ENCODE measurements at places on chromosomes 1 and 21. TPM values are rescaled to one million over a fixed set of nuclear protein-coding genes. Genes with fewer than 3 reads are reported as not detected.

DNA sequence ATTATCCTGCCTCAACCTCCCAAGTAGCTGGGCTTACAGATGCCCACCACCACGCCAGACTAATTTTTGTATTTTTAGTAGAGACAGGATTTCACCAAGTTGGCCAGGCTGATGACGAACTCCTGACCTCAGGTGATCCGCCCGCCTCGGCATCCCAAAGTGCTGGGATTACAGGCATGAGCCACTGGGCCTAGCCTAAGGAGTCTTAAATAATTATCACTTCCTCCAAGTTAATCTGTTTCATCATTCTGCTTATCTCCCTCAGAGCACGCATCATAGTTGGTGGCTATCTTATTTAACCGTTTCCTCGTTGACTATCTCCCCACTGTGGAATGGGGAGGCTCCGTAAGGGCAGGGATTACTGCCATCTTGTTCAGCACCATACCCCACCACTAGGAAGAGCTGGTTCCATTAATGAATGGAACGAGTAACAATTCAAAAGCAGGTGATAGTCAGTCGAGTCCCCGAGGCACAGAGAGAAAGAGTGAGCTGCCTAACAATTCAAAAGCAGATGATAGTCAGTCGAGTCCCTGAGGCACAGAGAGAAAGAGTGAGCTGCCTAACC is 52.7 kb downstream of the GLUL start:
- no peak for DNase-seq

- DNase-seq: no peak
Measured at GRCh38 chr1:7063981-7064380, 278.7 kb downstream of the CAMTA1 start.

DNA sequence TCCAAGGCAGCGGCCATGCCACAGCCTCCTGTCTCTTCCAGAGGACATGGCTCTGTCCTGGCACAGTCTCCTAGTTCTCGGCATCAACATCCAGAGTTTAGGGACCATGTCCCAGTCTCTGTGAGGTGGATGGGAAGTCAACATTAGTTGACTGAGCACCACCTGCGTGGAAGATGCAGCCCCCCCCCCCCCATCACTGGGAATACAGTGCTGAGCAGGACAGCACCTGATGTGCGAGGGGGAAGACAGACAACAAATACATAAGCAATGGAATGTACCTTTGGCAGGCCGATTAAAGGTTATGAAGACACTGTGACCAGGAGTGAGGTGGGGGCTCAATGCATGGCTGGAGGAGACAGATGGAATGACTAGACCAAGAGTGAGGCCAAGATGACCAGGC is 26.6 kb downstream of the KNCN start:
- DNase-seq: no peak

The GJA8 gene
- not detected for total RNA-seq

GRCh38 chr1:97094247-97094972 is 372.8 kb downstream of the PTBP2 start:
- DNase-seq: no peak

DNA sequence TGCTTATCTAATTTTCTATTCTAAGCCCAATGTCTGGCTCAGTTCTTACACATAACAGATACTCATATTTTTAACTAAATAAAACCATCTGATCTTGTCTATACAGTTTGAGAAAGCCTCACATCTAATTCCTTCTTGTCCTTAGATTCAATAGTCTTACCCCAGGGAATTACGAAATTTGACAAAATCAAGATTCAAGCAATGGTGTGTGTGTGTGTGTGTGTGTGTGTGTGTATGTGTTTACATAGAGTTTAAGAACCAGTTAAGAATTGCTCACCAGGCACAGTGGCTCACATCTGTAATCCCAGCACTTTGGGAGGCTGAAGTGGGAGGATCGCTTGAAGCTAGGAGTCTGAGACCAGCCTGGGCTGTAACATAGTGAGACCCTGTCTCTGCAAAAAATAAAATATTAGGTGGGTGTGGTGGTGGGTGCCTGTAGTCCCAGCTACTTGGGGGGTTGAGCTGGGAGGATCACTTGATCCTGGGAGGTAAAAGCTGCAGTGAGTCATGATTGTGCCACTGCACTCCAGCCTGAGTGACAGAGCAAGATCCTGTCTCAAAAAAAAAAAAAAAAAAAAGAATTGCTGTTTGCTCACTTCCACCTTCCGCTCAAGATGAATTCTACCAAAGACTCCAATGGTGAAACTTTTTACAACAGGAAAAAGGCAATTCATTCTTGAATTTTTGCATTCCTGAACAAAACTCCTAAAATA is 6.2 kb downstream of the WDR64 start:
- no peak for DNase-seq

The ALG6 gene
- total RNA-seq: 10.6 TPM

DNA sequence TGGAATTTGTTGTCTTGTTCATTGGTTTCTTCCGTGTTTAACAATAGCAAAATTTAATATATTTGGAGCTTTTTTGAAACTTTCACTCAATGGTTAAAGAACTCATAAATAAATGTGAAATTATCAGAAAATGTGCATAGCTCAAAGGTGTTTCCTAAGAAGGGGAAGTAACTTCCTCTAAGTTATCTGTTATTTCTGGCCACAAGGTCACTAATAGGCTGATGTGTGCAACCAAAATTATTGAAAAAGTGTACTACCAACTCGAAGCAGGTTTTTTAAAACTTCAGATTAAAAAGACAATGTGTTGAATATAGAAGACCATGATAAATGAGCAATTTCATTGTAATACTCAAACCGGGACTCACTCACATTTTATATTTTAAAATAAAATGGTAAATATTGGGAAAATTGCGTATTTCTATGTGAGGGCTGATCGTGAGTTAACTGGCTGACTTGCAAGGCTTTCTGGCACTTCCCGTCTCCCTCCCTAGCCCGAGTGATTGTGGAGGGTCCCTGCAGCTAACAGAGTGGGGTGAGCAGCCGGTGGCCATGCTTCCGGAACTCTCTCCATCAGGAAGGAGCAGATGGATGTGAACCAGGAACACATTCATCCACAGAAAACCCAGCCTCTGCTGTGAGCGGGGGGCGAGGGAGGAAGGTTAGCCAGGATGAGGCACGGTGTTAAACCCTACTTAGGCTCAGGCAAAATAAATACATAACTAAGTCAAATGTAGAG is 96.9 kb downstream of the ERG start:
- DNase-seq: no peak

The RGS1 gene
- total RNA-seq: 428 TPM

The CBS gene
- total RNA-seq: 0.19 TPM

- no peak for DNase-seq
Measured at GRCh38 chr1:245516284-245516759, 361.5 kb downstream of the KIF26B start.

DNA sequence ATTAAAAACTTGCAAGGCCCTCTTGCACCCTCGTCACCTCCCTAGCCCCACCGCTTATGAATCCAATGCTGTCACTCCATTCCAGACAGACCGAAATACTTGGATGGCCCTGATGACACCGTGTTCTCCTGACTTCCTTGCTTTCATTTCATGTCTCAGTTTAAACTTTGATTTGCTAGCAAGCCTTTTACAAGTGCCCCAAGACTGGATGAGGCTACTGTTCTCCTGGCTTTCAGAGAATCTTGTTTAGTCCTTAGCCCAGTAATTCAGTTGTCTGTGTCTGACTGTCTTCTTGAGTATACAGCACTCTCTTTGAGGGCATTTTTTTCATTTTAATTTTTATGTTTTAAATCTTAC is 824 bp upstream of the IFI44L start:
- no peak for DNase-seq

DNA sequence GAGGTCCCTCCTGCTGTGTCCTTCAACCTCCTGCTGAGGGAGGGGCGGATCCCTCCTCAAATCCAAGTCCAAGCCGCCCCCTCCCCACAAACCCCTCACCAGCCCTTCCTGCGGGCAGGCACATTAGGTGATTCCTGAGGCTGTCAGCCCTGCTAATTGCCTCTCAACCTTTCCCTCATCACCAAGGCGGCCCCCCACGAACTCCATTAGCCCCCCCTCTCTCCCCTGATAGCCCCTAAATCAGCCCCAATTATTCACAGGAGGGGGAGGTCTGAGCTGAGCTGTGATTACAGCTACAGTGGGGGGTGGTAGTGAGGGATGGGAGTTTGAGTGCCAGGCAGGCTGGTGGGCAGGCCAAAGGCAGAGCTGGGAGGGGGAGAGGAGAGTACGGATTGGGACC is 5.8 kb upstream of the PEAR1 start:
- no peak for DNase-seq

The POLR3GL gene
- 17.2 TPM for total RNA-seq

DNA sequence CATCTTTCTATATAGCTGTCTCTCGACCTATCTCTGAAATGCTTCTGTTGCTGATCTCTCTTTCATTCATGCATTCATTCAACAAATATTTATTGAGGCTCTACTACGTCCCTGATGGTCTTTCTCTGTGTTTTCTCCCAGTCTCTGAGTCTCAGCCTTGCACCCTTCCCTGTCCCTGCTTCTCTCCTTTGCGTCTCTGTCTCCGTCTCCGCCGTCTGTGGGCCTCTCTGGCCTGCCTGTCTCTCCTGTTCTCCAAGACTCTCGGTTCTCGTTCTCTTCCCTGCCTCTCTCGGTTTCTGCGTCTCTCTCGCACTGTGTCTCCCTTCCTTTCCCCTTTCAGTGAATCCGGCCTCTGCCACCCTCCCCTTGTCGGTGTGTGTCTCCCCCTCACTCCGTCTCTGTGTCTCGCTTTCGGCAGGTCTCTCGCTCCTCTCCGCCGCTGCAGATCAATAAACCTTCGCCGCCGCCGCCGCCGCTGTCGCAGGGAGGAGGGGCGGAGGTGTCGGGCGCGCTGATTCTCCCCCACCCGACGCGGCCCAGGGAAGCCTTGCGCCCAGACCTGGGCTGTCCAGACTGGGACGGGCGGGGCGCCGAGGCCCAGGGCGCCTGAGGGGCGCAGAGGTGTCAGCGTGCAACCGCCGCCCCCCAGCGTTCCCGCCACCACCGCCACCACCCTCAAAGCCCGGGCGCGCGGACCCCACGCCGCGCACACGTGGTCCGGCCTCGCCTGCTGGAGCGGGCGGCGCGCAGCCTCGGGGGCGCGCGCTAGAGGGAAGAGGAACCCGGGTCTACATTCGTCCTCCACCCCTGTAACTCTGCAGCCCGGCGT is 3.0 kb downstream of the EFNA3 start:
- no peak for DNase-seq

DNA sequence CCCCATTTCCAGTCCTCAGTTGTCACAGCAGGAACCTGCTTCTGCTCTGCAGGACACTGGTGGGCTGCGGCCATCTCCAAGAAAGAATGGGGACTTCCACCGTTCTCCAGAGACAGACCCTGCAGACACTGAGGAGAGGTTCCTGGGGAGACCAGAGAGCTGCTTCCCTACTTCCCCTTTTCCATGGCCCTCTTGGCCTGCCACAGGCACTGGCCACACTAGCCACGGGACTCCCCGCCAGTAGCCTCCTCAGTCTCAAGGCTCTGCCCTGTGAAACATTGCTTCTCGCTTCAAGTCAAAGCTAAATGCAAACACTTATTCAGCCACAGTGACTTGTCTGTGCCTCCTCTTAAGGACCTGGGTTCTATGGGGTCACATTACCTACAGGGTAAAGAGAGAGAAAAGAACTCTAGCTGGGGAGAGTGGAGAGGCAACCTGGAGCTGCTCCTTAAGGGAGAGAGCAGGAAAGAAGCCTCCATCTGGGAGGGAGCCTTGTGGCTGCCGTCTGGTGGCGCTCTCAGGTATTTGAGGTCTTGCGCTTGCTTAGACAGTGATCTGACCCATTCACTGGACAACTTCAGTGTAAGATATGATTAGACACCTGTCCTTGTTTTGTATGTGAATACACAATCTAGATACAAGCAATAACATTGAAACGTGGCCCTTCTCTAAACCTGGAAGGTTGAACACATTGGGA is 5.4 kb upstream of the SLAMF8 start:
- DNase-seq: no peak

The PGLYRP4 gene
- total RNA-seq: not detected

GRCh38 chr1:18109756-18110597 is 2.4 kb downstream of the IGSF21 start:
- DNase-seq: no peak

The PBX1 gene
- 0.64 TPM for total RNA-seq

DNA sequence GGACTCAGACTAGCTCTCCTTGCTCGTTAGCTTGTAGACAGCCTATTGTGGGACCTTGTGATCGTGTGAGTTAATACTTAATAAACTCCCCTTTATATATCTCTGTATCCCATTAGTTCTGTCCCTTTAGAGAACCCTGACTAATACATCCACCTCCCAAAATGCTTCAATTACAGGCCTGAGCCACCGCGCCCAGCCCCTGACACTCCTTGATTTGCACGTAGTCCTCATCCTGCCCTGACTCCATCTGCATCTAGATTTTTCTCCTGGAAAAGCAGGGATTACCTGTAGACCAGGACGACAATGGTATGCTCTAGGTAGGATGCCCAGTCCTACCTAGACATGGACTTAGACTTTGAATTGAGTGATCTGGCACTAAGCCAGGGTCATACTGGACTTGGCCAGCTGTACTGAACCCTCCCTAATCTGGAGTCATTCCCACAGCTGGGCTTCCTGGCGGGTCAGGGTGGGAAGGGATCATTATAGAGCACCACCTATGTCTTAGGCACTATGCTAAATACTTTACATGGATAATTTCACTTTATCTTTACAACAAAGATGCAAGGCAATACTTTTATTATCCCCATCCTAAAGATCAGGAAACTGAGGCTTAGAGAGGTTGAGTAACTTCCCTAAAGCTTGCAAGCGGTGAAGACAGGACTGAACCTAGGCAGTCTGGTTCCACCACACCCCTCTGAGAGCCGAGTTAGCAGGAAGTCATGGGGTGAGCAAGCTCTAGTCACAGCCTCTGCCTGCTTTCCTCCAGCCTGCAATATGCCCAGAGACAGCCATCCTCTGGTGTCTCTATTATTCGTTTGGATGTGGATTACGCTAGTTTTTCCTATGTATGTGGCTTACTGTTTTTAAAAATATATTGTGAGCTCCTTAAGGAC is 89.4 kb downstream of the DTL start:
- peak; percentile 11 for DNase-seq

DNA sequence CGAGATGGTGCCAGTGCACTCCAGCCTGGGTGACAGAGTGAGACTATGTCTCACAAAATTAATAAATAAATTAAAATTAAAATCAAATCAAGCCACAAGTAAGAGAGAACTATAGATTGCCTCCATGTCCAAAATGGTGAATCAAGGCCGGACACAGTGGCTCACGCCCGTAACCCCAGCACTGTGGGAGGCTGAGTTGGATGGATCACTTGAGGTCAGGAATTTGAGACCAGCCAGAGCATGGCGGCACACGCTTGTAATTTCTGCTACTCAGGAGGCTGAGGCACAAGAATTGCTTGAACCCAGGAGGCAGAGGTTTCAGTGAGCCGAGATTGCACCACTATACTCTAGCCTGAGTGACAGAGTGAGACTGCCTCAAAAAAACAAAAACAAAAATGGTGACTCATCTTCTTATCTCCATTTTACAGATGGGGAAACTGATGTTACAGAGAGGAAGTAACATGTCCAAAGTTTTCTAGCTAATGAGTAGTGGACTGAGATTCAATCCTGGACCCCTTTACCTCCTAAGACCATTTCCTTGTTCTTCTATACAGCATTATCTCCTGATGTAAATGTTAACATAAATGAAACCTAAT is 99.0 kb upstream of the HNRNPU start:
- no peak for DNase-seq

The TBX19 gene
- 1.6 TPM for total RNA-seq
